NCI-H1092 (cell line): ENCODE measurements at places on chromosomes 2 and 18.

GRCh38 chr2:170969872-170970496 lies 40.9 kb downstream of the GORASP2 start:
- DNase-seq = no peak

DNA sequence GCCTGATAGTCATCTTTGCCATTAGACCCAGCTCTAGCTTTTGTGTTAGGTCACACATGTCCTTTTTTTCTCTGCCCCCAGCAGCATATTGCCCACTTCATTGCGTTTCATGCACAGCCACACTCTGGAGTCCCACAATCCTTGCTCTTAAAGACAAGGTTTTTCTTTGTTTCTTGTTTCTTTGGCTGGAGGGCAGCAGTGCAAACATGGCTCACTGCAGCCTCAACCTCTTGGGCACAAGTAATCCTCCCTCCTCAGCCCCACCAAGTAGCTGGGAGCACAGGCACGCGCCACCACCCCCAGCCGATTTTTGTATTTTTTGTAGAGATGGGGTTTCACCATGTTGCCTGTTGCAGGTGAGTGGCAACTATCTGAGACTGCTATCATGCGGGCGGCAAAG lies 16.9 kb upstream of the PAPOLG start:
- no peak for DNase-seq

DNA sequence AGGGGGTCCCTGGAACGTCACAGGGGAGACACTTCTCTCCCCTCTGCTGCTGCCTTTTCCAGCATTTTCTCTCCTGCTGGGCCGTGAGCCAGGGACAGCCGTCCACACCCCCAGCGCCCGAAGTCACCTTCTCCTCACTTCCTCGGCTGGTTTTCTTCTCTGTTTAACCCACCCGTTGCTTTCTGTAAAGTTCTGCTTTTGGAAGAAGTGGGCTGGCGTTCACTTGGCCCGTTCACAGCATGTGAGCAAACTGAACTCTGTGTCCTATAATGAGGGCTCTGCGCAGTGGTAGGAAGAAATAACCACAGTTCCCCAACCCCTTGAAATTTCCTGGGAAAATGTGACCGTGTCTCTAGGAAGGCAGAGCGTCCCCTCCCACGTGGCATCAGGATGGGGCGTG lies 187.0 kb upstream of the HDAC4 start:
- DNase-seq = no peak

DNA sequence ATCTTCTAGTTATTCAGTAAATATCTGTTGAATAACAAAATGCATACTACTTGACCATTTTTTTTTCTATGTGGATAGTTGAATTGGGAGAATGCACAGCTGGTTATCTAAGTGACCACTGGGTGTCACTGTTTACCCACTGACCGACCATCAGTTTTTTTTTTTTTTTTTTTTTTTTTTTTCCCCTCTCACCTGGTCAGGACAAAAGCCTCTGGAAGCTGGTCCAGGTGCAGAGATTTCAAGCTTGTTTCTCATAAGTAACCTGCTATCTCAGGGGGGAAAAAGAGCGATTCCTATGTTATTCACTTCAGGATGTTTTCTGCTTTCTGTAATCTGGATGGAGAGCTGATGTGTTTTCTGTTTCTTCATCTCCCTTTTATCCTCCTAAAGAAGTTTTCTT lies 256.0 kb downstream of the DCDC2C start:
- DNase-seq = no peak

DNA sequence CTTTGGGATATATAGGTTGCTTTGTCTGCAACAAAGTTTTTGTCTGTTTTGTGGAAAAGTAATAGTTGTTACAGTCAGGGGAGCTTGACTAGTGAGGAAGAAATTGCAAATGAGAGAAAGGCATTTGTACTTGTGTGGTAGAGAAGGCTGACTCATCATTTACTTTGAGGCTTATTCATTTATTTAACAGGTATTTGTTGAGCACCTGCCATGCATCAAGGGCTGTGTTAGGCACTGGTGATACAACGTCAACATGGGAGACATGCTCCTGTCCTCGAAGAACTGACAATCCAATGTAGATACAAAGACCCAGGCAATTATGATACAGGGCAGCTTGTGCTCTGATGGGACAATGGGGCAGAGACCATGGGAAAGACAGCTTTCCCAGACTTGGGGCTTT lies 79.5 kb downstream of the UPP2 start:
- DNase-seq = no peak

- DNase-seq = no peak
Measured at GRCh38 chr2:178111743-178112142, 494 bp upstream of the RBM45 start.

DNA sequence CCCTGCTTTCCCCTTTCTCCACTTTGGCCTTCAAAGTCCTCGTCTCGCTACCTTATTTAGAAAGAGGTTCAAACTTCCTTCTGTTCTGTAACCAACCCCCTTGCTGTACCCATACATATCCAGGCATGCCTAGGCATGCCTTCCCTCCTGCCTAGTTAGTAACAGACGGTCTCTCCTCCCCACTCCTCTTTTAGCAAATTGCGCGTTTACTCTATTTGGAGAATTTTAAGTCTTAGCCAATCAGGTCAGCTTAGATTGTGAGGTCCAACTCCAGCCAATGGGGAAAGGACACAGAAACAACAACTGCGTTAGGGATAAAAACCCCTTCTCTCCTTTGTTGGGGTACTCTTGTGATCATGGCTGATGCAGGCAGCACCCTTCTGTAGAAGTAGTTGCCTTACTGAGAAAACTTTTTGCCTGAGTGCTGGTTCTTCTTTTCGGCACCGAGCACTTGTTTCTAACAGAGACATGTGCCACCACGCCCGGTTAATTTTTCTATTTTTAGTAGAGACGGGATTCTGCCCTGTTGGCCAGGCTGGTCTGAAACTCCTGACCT lies 85.9 kb upstream of the FOXI3 start:
- no peak for DNase-seq

DNA sequence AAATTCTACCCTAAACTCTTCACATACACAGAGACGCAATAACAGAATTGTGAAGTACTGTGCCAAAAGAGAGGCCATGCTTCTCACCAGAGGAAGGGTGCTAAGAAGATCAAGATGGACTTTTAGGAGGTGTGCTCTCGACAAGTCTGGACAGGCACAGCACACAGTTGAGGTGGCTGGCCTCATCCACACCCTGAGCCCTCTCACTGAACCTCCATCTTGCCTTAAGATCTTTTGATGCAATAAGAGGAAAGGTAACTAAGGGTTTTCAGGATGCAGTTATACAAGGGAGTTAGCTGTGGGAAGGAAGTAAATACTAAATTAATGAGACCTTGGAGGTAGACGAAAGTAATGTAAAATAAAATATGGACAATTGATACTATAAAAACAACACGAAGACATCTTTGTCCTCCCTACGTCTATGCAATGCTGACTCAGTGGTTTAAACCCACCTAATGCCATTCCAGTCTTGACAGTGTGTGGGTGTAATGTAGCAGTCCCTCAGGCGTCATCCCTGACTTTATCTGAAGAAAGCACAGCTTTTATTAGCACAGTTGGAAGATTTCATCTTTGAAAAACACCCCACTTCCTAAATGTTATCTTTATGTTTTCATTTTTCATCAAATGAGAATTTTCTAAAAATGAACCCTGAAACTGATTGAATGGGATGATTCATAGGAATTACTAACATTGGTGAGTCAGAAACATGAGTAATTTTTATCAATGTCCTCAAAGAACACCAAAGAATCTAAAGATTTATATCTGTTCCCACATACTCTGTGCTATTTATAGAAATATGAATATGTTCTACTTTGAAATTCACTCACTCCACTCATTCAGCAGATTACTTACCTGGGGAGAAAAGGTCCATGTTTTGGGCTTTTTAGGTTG lies 34.0 kb upstream of the MALL start:
- DNase-seq = no peak

DNA sequence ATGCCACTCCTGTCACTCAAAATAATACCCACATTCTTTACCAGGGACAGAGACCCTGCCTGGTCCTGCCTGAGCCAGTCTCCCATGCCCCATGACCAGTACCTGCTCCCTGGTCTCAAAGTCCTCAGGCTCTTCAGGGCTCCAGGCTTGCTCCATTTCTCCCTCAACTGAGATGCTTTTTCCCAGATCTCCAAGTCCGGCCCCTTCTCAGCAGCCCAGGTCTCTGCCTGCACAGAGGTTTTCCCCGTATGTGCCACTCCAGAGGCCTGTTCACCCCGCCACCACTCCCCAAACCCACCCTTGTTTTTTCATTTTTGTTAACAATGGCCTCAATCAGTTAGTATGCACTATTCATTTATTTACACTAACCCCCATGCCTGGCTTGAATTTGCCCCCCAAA lies 499.5 kb upstream of the MYT1L start:
- no peak for DNase-seq
